Hindlimb muscle (tissue), 1 donor: ENCODE measurements at places on chromosomes 5 and 9. TPM values are rescaled to one million over a fixed set of nuclear protein-coding genes. Genes with fewer than 3 reads are reported as not detected.

- DNase-seq = no peak
Measured at GRCh38 chr5:75018805-75019587, 33.4 kb downstream of the GCNT4 start.

ALDH1A1 gene
- polyA plus RNA-seq = 30.8 TPM

DNA sequence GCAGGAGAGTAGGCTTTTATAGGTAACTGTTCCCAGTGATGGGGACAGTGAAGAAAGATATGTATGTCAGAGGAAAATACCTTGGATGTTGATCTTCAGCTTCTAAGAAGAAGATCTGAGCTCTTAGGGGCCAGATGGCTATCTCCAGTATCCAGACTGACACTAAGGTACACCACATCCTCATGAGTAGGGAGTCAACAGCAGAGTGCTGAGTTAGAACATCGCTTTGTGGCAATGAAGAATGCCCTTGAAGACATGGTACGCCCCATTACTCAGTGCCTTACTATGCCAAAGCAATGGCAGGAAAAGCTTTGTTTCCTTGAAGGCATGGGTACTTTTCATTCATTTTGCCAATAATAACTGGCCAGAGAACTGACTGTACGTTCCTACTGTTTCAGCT, 263.7 kb downstream of the CEMIP2 start:
- no peak for DNase-seq

DNA sequence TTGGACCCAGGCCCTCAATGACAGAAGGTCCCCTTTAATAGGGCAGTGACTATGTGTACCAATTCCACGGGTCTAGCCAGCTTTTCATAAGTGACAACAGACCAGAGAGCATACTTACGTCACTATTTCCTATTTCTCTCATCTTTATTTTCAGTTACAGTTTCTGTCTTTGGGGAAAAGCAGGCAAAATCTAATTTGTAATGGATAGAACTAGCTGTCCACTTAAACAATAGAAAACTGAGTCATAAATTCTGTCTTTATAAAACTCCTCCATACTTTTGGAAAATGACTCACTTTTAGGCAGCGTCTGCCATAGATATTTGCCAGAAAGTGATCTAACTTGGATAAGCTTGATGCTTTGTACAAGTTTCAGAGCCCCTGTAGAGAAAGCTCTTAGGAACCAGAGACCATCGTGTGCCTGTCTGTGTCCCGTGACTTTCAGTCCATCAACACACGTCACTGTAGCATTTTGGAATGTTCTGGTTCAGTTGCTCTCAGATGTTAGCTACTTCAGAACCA, 101.9 kb downstream of the F2RL2 start:
- peak; percentile 87 for DNase-seq

LCN15 gene
- 0.62 TPM for polyA plus RNA-seq

TNC gene
- 23.0 TPM for polyA plus RNA-seq

PCDHA1 gene
- not detected for polyA plus RNA-seq

DNA sequence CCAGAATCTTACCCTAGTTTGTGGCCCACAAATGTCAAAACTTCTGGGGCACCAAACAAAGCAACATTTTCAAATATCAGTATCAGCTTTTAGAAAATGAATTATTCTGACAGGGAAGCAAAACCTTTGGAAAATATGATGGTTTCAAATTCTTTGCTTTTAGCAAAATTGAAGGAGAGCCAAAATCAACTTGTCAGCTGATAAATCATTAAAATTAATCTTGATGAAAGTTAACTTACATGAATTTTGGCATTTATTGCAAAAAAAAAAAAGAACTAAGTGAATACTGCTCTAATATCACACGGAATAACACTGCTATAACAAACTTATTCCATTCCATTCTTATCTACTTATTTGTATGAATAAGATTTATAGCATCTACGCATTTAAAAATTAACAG, 158.1 kb upstream of the TARS1 start:
- no peak for DNase-seq

VAV2 gene
- polyA plus RNA-seq = 17.3 TPM

- peak; percentile 79 for DNase-seq
Measured at GRCh38 chr9:114285166-114285867, 37.6 kb upstream of the ORM1 start.

- no peak for DNase-seq
Measured at GRCh38 chr5:34035756-34036155, 7.3 kb downstream of the C1QTNF3 start.

- DNase-seq = no peak
Measured at GRCh38 chr9:98808875-98809274, 1.4 kb downstream of the GALNT12 start.

GRCh38 chr9:98794802-98795201, 1.6 kb downstream of the ANKS6 start:
- DNase-seq = no peak

GRCh38 chr5:142571371-142571770, 114.5 kb downstream of the FGF1 start:
- no peak for DNase-seq

SWI5 gene
- 21.8 TPM for polyA plus RNA-seq

DNA sequence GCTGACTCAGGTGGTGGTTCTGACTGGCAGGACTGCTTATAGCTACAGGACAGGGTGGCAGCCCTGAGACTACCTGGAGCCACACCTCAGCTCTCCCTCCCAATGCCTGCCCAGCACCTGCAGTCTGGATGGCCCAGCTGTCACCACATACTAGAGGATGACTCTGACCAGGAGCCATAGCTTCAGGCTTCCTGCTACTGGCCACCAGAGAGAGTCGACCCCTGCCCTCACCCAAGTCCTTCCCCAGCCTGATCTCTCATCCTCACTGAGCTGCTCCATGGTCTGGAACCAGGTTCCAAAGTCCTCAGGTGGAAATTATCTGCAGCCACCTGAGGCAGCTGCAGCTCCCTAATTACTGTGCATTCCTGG, 25.6 kb upstream of the TDRD7 start:
- no peak for DNase-seq

MEIKIN gene
- polyA plus RNA-seq = not detected

DNA sequence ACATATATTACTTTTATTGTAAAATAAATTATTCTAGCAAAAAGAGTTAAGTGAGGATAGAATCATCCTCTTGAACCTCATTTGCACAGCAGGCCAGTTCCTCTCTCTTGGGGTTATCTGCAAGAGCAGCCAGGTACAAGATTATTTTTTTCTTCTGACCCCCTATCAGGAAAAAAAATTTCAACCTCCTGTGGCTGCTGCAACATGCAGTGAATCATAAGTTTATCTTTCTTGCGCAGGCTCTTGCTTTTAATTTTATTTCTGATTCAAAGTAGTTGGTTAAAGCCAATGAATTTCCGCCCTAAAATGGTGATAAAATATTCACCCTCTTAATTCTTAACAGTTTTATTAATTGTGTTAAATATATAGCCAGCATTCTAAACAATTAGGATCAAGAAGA, 69.7 kb upstream of the PPP3R2 start:
- DNase-seq = no peak

- DNase-seq = no peak
Measured at GRCh38 chr9:133071484-133072150, 9.8 kb downstream of the CEL start.

DBH gene
- polyA plus RNA-seq = 0.54 TPM

CDH10 gene
- 0.26 TPM for polyA plus RNA-seq

DNA sequence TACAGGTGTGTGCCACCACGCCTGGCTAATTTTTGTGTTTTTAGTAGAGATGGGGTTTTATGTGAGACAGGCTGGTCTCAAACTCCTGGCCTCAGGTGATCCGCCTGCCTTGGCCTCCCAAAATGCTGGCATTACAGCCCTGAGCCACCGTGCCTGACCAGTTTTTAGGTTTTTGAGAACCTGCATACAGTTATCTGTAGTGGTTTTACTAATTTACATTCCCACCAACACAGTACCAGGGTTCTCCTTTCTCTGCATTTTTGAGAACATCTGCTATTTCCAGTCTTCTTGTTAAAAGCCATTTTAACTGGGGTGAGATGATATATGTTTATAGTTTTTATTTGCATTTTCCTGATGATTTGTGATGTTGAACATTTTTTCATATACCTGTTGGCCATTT, 12.8 kb downstream of the DMXL1 start:
- no peak for DNase-seq

GIN1 gene
- polyA plus RNA-seq = 9.6 TPM

- no peak for DNase-seq
Measured at GRCh38 chr9:68925175-68925574, 88.7 kb downstream of the PRKACG start.

DNA sequence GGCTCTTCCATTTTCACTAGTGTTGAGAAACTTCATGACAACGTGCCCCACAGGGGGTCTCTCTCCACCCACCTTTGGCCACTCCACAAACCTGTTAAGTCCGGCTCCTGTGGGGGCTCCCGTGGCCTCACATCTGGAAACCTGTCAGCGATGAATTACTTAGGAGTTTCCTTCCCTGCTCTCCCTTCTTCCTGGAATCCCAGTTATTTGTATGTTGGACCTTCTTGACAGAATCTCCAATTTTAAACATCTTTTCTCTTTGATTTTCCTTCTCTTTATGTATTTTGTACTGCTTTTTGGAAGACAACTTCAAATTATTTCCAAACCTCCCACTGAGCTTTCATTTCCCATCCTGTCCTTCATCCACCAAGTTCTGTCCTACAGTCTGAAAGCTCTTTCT, 55.1 kb upstream of the NRARP start:
- DNase-seq = no peak

DNA sequence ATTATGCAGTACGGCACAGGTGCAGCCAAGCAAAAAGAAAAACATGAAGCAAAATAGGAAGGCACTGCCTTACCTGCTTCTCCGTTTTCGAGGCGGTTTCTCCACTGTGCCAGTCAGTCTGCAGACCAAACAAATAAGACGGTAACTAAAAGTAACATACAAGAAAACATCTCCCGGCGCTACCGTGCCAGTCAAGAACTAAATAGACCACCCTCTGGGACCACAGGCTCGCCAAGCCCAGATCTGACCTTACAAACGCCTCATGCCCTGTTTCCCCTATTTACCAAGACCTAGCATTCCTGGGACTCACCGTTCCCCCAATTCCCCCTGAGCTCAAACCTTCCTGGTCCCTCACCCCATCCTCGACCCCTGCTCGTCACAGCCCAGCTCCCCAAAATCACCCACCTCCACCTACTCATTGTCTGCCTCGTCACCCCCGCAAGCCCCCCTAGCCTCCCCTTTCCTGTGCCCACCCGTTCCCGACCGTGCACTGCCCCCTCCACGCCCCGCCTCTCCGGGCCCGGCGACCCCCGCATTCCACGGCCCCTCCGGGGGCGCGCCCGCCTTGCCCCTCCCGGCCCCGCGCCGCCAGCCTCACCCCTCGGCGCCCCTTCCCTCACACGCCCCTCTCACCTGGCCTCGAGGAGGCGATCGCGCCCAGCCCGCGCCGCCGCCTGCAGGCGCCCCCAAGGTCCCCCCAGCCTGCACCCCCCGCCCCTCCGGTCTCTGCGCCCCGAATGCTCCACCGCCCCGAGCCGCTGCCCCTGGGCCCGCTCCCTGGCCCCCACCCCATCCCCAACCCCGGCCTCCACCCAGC, 560 bp downstream of the SCAI start:
- DNase-seq = peak; percentile 4
